ENCODE measurements at places on chromosomes 5 and 9. TPM values are rescaled to one million over a fixed set of nuclear protein-coding genes. Genes with fewer than 3 reads are reported as not detected.

GRCh38 chr5:157538311-157538710, 37.3 kb downstream of the ADAM19 start:
- H3K4me1 ChIP-seq, result no peaks in the 10 kb centered on the region
- H3K27ac ChIP-seq, result no peak overlapping the region
- H3K36me3 ChIP-seq, result no peaks in the 10 kb centered on the region
- no peak overlapping the region for H3K4me3 ChIP-seq
- no peaks in the 10 kb centered on the region for H3K27me3 ChIP-seq

GRCh38 chr5:119271758-119272730, 83.8 kb upstream of the TNFAIP8 start:
- no peaks in the 10 kb centered on the region for H3K36me3 ChIP-seq
- no peak overlapping the region for H3K27ac ChIP-seq
- H3K27me3 ChIP-seq, result no peaks in the 10 kb centered on the region
- no peak overlapping the region for H3K4me3 ChIP-seq

- DNase-seq, result no peak
- no peak overlapping the region for H3K4me3 ChIP-seq
- no peaks in the 10 kb centered on the region for H3K27me3 ChIP-seq
- no peaks in the 10 kb centered on the region for H3K4me1 ChIP-seq
- H3K27ac ChIP-seq, result no peak overlapping the region
- H3K36me3 ChIP-seq, result no peaks in the 10 kb centered on the region
Observed at GRCh38 chr5:56106837-56107236, 112.1 kb upstream of the IL6ST start.

GRCh38 chr9:112104901-112105300, 70.2 kb downstream of the SUSD1 start:
- no peaks in the 10 kb centered on the region for H3K36me3 ChIP-seq
- DNase-seq, result no peak
- H3K4me3 ChIP-seq, result no peak overlapping the region
- no peak overlapping the region for H3K27ac ChIP-seq
- H3K27me3 ChIP-seq, result no peaks in the 10 kb centered on the region

The ACER2 gene
- total RNA-seq, result 11.1 TPM

GRCh38 chr5:150261231-150261630, 28.3 kb downstream of the CAMK2A start:
- H3K27me3 ChIP-seq, result no peaks in the 10 kb centered on the region
- H3K4me1 ChIP-seq, result no peaks in the 10 kb centered on the region
- H3K36me3 ChIP-seq, result no peaks in the 10 kb centered on the region
- no peak overlapping the region for H3K4me3 ChIP-seq

- DNase-seq, result no peak
- no peak overlapping the region for H3K4me3 ChIP-seq
- H3K4me1 ChIP-seq, result peaks cover 3% of the 10 kb centered on the region
- H3K36me3 ChIP-seq, result no peaks in the 10 kb centered on the region
Observed at GRCh38 chr9:95876595-95876994, 1.1 kb downstream of the ERCC6L2 start.

- DNase-seq, result no peak
- no peaks in the 10 kb centered on the region for H3K36me3 ChIP-seq
- no peak overlapping the region for H3K4me3 ChIP-seq
- no peaks in the 10 kb centered on the region for H3K4me1 ChIP-seq
- H3K27ac ChIP-seq, result no peak overlapping the region
Observed at GRCh38 chr5:10030219-10030831, 219.4 kb downstream of the ATPSCKMT start.

GRCh38 chr5:146548781-146549449, 32.9 kb upstream of the GPR151 start:
- H3K4me3 ChIP-seq, result no peak overlapping the region
- no peak overlapping the region for H3K27ac ChIP-seq
- no peaks in the 10 kb centered on the region for H3K27me3 ChIP-seq
- no peak for DNase-seq
- H3K4me1 ChIP-seq, result no peaks in the 10 kb centered on the region

- H3K27ac ChIP-seq, result no peak overlapping the region
- no peaks in the 10 kb centered on the region for H3K27me3 ChIP-seq
- H3K36me3 ChIP-seq, result no peaks in the 10 kb centered on the region
- no peaks in the 10 kb centered on the region for H3K4me1 ChIP-seq
- DNase-seq, result no peak
- H3K4me3 ChIP-seq, result no peak overlapping the region
Observed at GRCh38 chr5:31563216-31563615, 31.1 kb downstream of the C5orf22 start.

The LTC4S gene
- total RNA-seq, result 7.8 TPM

GRCh38 chr9:9099646-9100045, 1300.1 kb upstream of the DMAC1 start:
- no peak overlapping the region for H3K27ac ChIP-seq
- H3K4me3 ChIP-seq, result no peak overlapping the region
- H3K4me1 ChIP-seq, result no peaks in the 10 kb centered on the region
- H3K27me3 ChIP-seq, result no peaks in the 10 kb centered on the region
- no peak for DNase-seq

The FABP6 gene
- 2.8 TPM for total RNA-seq

The TNIP1 gene
- 81.6 TPM for total RNA-seq

GRCh38 chr5:139082813-139083498, 115.2 kb downstream of the SIL1 start:
- no peak overlapping the region for H3K4me3 ChIP-seq
- H3K27ac ChIP-seq, result no peak overlapping the region
- no peaks in the 10 kb centered on the region for H3K36me3 ChIP-seq
- no peaks in the 10 kb centered on the region for H3K4me1 ChIP-seq
- no peaks in the 10 kb centered on the region for H3K27me3 ChIP-seq

The ZNF462 gene
- total RNA-seq, result 41.4 TPM

DNA sequence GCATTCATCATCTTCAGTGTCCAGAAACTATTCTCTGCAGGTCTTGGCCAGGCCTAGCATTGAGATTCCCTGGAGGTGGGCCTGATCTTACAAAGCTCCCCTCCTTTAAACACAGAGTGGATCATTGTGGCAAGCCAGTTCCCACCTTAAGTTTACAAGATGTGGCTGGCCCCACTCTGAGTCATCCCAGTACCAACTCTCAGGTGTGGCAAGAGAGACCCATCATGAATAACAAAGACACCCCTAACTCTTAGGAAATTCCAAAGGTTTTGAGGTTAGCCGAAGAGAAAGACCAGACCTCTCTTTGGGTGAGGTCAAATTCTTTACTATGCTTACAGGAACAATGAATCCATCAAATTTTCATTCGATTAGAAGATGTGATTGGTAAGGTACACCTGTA, 78.2 kb downstream of the RFK start:
- H3K27ac ChIP-seq, result no peak overlapping the region
- H3K4me3 ChIP-seq, result no peak overlapping the region
- no peaks in the 10 kb centered on the region for H3K4me1 ChIP-seq
- H3K27me3 ChIP-seq, result no peaks in the 10 kb centered on the region

DNA sequence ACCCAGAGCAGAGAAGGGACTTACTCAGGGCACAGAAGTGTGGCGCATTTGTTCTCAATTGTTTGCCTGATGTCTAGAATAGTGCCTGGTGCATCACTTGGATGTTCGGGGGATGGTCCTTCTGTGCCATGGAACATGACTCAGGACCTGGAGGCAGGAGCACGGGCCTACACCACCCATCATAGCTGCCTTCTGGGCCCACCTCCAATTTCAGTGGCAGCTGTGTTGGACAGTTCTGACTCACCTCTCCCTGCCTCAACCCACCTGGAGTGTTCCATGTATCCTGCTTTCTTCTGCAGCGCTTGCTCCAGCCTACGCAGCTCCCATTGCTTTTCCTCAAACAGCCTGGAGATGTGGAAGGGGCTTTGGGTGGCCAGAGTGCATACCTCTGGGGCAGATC, 12.5 kb upstream of the CXCL14 start:
- no peak overlapping the region for H3K4me3 ChIP-seq
- no peaks in the 10 kb centered on the region for H3K27me3 ChIP-seq
- H3K27ac ChIP-seq, result no peak overlapping the region
- no peaks in the 10 kb centered on the region for H3K36me3 ChIP-seq

DNA sequence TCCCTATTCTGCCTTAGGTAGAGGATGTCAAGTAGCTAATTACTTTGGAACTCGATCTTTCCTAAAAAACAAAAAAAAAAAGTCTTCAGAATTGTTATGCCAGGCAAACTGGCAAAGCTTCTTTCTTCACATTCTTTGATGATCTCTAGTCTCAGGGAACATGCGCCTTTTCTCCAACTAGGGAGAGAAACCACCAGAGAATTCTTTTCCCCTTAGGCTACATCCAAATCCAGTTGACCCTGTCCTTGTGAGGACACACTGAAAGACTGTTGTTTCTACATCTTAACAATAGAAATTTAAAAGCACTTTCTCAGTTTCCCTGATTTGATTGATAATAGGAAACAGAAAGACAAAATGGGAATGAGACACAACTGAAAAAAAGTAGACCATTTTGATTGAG, 94.7 kb upstream of the ITGA2 start:
- H3K27ac ChIP-seq, result peak overlapping the region; percentile 13
- no peaks in the 10 kb centered on the region for H3K27me3 ChIP-seq
- no peak overlapping the region for H3K4me3 ChIP-seq
- H3K36me3 ChIP-seq, result no peaks in the 10 kb centered on the region
- H3K4me1 ChIP-seq, result peaks cover 4% of the 10 kb centered on the region
- no peak for DNase-seq

The IFNB1 gene
- total RNA-seq, result not detected

GRCh38 chr9:130898552-130898852, 1.9 kb upstream of the QRFP start:
- no peak overlapping the region for H3K4me3 ChIP-seq
- H3K36me3 ChIP-seq, result no peaks in the 10 kb centered on the region
- peaks cover 7% of the 10 kb centered on the region for H3K4me1 ChIP-seq
- DNase-seq, result no peak

The LRRC70 gene
- total RNA-seq, result 3.1 TPM

- H3K4me3 ChIP-seq, result no peak overlapping the region
- H3K27me3 ChIP-seq, result no peaks in the 10 kb centered on the region
- no peaks in the 10 kb centered on the region for H3K4me1 ChIP-seq
- peaks cover 47% of the 10 kb centered on the region for H3K36me3 ChIP-seq
Observed at GRCh38 chr5:134574521-134574920, 49.1 kb downstream of the JADE2 start.

The SPAAR gene
- 31.4 TPM for total RNA-seq

- H3K4me3 ChIP-seq, result no peak overlapping the region
- peak overlapping the region; percentile 40 for H3K27ac ChIP-seq
- no peaks in the 10 kb centered on the region for H3K27me3 ChIP-seq
- no peak for DNase-seq
- peaks cover 22% of the 10 kb centered on the region for H3K4me1 ChIP-seq
Observed at GRCh38 chr9:137266162-137266527, 11.0 kb downstream of the NELFB start.

The NUTM2G gene
- not detected for total RNA-seq

GRCh38 chr9:14331120-14331519, 17.2 kb upstream of the NFIB start:
- DNase-seq, result no peak
- no peaks in the 10 kb centered on the region for H3K36me3 ChIP-seq
- H3K27ac ChIP-seq, result no peak overlapping the region
- no peaks in the 10 kb centered on the region for H3K4me1 ChIP-seq

- H3K27me3 ChIP-seq, result no peaks in the 10 kb centered on the region
- no peaks in the 10 kb centered on the region for H3K36me3 ChIP-seq
- no peaks in the 10 kb centered on the region for H3K4me1 ChIP-seq
- no peak for DNase-seq
- no peak overlapping the region for H3K27ac ChIP-seq
Observed at GRCh38 chr9:89865981-89866380, 261.2 kb downstream of the GADD45G start.

GRCh38 chr5:14777932-14778791, 93.4 kb downstream of the ANKH start:
- no peak overlapping the region for H3K4me3 ChIP-seq
- no peaks in the 10 kb centered on the region for H3K27me3 ChIP-seq
- peaks cover 4% of the 10 kb centered on the region for H3K4me1 ChIP-seq

DNA sequence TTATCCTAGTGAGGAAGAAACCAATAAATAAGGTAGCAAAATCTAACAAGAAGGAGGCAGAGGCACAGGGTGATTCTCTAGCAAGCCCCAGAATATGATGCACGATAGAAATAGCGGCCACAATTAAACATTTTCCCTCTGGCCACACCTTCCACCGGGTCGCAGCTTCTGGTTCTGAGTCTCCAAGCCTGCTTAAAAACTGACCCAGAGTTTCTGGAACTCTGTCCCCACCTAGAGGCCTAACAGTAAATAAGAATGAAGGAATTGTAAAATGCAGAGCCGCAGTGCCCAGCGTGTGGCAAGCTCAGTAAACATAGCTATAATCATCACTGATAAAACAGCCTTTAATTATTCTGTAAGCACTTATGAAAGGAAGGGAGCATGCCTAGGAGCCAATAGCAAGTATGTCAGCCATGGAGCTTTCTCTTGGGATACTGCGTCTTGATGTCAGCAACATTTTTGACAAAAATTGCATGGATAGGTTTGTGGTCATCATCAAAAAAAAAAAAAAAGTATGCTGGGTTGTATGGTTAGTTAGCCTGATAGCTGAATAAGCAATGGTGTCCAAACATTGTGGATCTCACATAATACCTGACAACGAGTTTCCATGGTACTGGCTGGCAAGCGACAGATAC, 465.5 kb downstream of the DNAH5 start:
- H3K27ac ChIP-seq, result no peak overlapping the region
- no peak overlapping the region for H3K4me3 ChIP-seq
- H3K36me3 ChIP-seq, result no peaks in the 10 kb centered on the region
- no peaks in the 10 kb centered on the region for H3K27me3 ChIP-seq
- DNase-seq, result no peak

The TTC16 gene
- total RNA-seq, result not detected

GRCh38 chr5:180290568-180291233, 1.2 kb downstream of the MAPK9 start:
- H3K4me3 ChIP-seq, result peak overlapping the region; percentile 89
- H3K4me1 ChIP-seq, result peaks cover 4% of the 10 kb centered on the region
- H3K27me3 ChIP-seq, result no peaks in the 10 kb centered on the region
- DNase-seq, result no peak
- H3K36me3 ChIP-seq, result no peaks in the 10 kb centered on the region
- H3K27ac ChIP-seq, result no peak overlapping the region

The REEP2 gene
- total RNA-seq, result 4.1 TPM

DNA sequence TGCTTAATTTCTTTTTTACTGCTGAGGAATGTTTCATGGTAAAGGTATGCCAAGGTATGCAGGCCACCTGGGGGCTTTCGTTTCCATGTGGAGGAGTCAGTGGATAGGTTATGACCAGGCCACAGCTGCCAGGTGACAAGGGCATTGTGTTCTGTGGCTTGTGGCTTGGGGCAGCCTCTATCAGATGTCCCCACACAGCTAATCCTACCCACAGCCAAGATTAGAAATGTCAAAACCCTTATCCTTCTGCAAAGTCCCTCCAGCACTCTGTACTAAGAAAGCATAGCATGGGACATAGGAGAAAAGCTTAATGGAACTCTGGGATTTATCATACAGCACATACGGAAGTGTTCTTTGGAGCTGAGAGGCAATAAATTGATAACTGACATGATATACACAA, 171.2 kb upstream of the S1PR3 start:
- H3K4me1 ChIP-seq, result no peaks in the 10 kb centered on the region
- H3K27ac ChIP-seq, result no peak overlapping the region
- no peaks in the 10 kb centered on the region for H3K36me3 ChIP-seq
- H3K4me3 ChIP-seq, result no peak overlapping the region
- no peaks in the 10 kb centered on the region for H3K27me3 ChIP-seq
- DNase-seq, result no peak

DNA sequence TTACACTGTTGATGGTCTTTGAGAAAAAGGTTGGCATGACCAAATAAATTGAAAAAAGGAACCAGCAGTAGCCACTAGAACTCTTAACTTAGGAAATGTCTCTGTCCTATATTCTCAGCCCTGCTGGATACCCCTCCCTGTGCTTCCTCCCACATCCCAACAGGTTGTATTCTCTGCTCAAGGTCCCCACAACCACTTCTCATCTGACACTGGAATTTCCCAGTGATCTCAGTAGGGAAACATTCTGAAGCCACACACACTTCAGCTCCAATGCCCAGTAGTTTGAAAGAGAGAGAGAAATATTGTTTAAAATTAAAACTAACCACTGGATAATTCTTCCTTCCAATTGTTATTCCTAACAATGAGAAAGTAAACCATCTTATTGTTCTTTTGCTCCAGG, 30.0 kb upstream of the NREP start:
- H3K27ac ChIP-seq, result no peak overlapping the region
- no peaks in the 10 kb centered on the region for H3K4me1 ChIP-seq
- no peak overlapping the region for H3K4me3 ChIP-seq
- H3K27me3 ChIP-seq, result no peaks in the 10 kb centered on the region
- DNase-seq, result no peak
